ENCODE measurements at places on chromosomes 3 and 15. TPM values are rescaled to one million over a fixed set of nuclear protein-coding genes. Genes with fewer than 3 reads are reported as not detected.

- no peak for DNase-seq
- peaks cover 4% of the 10 kb centered on the region for H3K27me3 ChIP-seq
- H3K4me1 ChIP-seq: no peaks in the 10 kb centered on the region
- H3K4me3 ChIP-seq: no peak overlapping the region
- no peak overlapping the region for H3K27ac ChIP-seq
These were observed 158.2 kb downstream of the CHDH start for GRCh38 chr3:53688066-53688465.

DNA sequence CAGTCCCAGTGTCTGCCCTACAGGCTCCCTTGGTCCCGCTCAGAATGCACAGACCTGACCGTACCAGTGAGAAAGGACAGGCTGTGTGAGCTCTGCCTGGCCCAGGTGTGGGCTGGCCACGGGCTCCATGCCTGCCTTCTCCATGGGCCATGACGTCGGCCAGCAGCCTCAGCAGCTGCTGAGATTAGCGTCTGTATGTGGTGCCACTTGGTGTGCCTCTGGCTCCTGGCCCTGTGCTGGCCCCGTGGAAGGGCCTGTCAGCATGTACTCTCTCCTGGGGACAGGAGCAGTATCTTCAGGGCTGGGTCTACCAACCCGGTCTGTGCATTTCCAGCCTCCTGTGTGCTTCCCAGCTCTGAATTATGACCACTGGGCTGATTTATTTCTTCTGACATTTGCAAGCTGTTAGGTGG, 25.7 kb downstream of the KLF13 start:
- peak overlapping the region; percentile 62 for H3K4me3 ChIP-seq
- H3K27me3 ChIP-seq: no peaks in the 10 kb centered on the region
- peak; percentile 45 for DNase-seq
- H3K36me3 ChIP-seq: peaks cover 69% of the 10 kb centered on the region

DNA sequence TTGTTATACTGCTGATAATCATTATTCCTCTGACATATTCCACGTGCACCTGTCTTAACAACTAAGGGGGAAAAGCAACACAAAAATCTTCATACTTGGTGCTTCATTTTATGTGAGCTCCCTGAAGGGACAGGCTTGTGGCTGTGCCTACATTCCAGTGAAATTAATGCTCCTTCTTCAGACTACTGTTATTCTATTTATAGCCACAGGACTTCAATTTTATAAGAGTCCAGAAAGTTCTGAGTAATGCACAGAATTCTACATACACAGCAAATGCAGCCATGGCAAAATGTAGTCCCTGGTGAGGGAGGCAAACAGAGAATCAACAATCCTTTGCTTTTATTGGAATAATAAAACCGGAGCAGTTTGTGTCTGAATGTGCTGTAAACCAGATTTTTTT, 417.1 kb downstream of the RBMS3 start:
- H3K4me1 ChIP-seq: no peaks in the 10 kb centered on the region
- H3K4me3 ChIP-seq: no peak overlapping the region
- H3K27ac ChIP-seq: no peak overlapping the region
- H3K36me3 ChIP-seq: no peaks in the 10 kb centered on the region
- H3K27me3 ChIP-seq: peaks cover 2% of the 10 kb centered on the region
- DNase-seq: no peak

- no peak overlapping the region for H3K4me3 ChIP-seq
- H3K4me1 ChIP-seq: no peaks in the 10 kb centered on the region
- DNase-seq: no peak
- H3K27me3 ChIP-seq: peaks cover 23% of the 10 kb centered on the region
These were observed 69.0 kb upstream of the THBS1 start for GRCh38 chr15:39511916-39512260.

SLC25A36 gene
- total RNA-seq: 62.3 TPM

- H3K27ac ChIP-seq: peak overlapping the region; percentile 39
- H3K27me3 ChIP-seq: no peaks in the 10 kb centered on the region
- H3K36me3 ChIP-seq: peaks cover 36% of the 10 kb centered on the region
- H3K4me1 ChIP-seq: peaks cover 35% of the 10 kb centered on the region
These were observed 35.6 kb downstream of the PDCD6IP start for GRCh38 chr3:33834096-33834453.

- peaks cover 7% of the 10 kb centered on the region for H3K4me1 ChIP-seq
- no peak overlapping the region for H3K27ac ChIP-seq
- no peaks in the 10 kb centered on the region for H3K36me3 ChIP-seq
- H3K4me3 ChIP-seq: no peak overlapping the region
These were observed 6.3 kb upstream of the RTP4 start for GRCh38 chr3:187361835-187362234.

OR5K2 gene
- not detected for total RNA-seq

GMPS gene
- total RNA-seq: 161 TPM

DNA sequence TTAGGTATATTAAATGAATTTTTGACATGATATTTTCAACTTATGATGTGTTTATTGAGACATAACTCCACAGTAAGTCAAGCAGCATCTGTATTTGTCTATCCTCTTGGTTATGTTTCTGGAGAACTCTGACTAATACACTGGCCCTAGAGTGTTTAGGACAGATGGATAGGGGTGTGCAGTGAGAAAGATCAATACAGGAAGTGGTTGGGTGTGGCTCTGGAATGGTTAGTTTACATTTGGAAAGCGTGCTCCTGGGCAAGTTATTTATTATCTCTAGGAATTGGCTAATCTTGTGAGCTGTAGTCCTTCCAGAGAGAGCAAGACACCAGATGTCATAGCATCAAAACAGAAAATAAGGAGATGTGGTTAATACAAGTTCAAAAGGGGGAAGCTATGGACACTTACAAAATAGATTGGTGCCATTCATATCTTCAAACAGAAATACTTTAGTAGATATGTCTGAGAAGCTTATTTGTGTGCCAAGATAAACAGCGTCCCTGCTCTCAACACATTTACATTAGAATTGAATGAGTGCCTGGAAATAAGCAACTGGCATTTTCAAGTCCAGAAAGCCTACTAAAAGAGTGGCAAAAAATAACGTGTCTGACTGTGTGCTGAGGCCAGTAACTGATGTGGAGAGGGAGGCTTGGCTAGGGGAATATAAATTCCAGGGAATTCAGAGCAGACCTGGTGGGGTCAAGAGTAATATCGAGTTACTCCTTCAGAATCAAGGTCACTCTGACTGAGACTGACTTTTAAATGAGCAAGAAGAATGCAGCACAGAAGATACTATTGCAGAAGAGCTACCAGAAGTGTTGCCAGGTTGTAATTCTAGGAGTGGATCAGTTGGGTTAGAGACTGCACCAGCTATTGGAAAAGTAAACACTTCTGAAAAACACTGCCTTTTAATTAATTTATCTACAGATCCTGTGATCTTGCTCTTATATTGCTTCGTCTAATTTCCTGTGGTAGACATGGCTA, 33.4 kb upstream of the PLAAT1 start:
- no peaks in the 10 kb centered on the region for H3K4me1 ChIP-seq
- H3K27me3 ChIP-seq: peaks cover 1% of the 10 kb centered on the region
- no peak overlapping the region for H3K4me3 ChIP-seq
- no peak overlapping the region for H3K27ac ChIP-seq

PTH1R gene
- not detected for total RNA-seq

- H3K4me3 ChIP-seq: no peak overlapping the region
- no peak for DNase-seq
- peaks cover 3% of the 10 kb centered on the region for H3K4me1 ChIP-seq
- no peaks in the 10 kb centered on the region for H3K36me3 ChIP-seq
- H3K27ac ChIP-seq: no peak overlapping the region
These were observed 3.3 kb downstream of the CRABP1 start for GRCh38 chr15:78343276-78344060.

TRIM42 gene
- not detected for total RNA-seq

AMT gene
- total RNA-seq: 4.1 TPM

GRCh38 chr15:93913871-93914270, 317.5 kb upstream of the MCTP2 start:
- no peak for DNase-seq
- H3K4me1 ChIP-seq: no peaks in the 10 kb centered on the region
- H3K36me3 ChIP-seq: no peaks in the 10 kb centered on the region
- H3K4me3 ChIP-seq: no peak overlapping the region
- H3K27ac ChIP-seq: no peak overlapping the region

SNTN gene
- not detected for total RNA-seq

- no peaks in the 10 kb centered on the region for H3K27me3 ChIP-seq
- H3K4me3 ChIP-seq: no peak overlapping the region
- H3K36me3 ChIP-seq: peaks cover 24% of the 10 kb centered on the region
- peaks cover 4% of the 10 kb centered on the region for H3K4me1 ChIP-seq
- no peak overlapping the region for H3K27ac ChIP-seq
These were observed 453.9 kb downstream of the LPP start for GRCh38 chr3:188607805-188608315.

LMAN1L gene
- total RNA-seq: not detected

GRK7 gene
- not detected for total RNA-seq

DNA sequence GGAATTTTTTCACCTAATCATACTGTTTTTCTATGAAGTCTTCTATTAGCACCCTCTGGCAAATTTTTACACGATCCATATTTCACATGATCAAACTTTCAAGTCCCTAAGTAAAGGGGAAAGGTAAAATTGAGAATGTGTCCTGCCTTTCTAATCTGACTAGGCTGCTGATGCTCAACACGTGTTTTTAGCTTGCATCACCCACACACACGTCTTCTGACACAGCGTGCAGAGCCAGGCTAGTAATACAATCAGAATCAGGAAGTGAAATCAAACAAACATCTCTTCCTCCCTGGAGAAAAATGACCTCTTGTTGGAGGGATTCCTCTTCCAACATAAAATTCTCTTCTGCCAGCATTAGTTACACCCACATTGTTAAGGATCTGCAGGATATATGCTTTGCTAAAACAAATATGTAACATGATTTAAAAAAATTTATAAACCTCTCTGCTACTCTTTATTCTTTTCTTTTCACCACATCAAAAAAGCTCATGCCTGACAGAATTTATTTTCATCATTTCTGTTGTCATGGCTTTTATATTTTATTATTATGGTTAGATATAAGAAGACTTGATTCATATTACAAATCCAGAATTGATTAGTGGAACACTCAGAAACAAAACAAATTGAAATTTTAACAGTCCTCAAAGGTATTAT, 122.4 kb downstream of the RAP2B start:
- peak overlapping the region; percentile 90 for H3K27ac ChIP-seq
- H3K27me3 ChIP-seq: no peaks in the 10 kb centered on the region
- H3K4me1 ChIP-seq: peaks cover 38% of the 10 kb centered on the region
- no peak overlapping the region for H3K4me3 ChIP-seq
- H3K36me3 ChIP-seq: no peaks in the 10 kb centered on the region
- DNase-seq: peak; percentile 70

DNA sequence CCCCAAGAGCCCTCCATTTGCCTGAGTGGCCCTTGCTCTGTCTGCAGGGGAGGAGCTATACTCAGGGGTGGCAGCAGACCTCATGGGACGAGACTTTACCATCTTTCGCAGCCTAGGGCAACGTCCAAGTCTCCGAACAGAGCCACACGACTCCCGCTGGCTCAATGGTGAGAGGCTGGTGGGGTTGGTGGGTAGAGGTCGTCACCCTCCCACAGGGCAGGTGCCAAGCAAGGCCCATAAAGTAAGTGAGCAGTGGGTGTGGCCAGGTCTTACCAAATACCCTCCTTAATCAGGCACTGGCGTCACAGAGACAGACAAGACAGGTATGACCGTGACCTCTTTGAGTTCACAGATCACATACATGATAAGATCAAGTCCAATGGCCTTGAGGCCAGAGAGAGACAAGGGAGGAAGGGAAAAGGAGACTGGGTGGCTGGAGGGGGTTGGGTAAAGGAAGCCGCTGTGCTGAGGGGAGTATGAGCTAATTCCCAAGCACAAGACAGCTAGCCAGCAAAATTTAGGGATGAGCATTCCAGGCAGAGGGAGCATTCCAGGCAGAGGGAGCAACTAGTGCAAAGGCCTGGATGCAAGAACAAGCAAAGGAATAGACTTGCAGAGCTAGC, 2.5 kb downstream of the SEMA3B start:
- H3K27ac ChIP-seq: peak overlapping the region; percentile 55
- peaks cover 25% of the 10 kb centered on the region for H3K4me1 ChIP-seq
- H3K27me3 ChIP-seq: peaks cover 33% of the 10 kb centered on the region
- H3K4me3 ChIP-seq: no peak overlapping the region
- DNase-seq: no peak

GRCh38 chr3:53938645-53939044, 47.0 kb upstream of the SELENOK start:
- H3K4me1 ChIP-seq: no peaks in the 10 kb centered on the region
- H3K36me3 ChIP-seq: no peaks in the 10 kb centered on the region
- H3K4me3 ChIP-seq: no peak overlapping the region
- no peak overlapping the region for H3K27ac ChIP-seq

DNA sequence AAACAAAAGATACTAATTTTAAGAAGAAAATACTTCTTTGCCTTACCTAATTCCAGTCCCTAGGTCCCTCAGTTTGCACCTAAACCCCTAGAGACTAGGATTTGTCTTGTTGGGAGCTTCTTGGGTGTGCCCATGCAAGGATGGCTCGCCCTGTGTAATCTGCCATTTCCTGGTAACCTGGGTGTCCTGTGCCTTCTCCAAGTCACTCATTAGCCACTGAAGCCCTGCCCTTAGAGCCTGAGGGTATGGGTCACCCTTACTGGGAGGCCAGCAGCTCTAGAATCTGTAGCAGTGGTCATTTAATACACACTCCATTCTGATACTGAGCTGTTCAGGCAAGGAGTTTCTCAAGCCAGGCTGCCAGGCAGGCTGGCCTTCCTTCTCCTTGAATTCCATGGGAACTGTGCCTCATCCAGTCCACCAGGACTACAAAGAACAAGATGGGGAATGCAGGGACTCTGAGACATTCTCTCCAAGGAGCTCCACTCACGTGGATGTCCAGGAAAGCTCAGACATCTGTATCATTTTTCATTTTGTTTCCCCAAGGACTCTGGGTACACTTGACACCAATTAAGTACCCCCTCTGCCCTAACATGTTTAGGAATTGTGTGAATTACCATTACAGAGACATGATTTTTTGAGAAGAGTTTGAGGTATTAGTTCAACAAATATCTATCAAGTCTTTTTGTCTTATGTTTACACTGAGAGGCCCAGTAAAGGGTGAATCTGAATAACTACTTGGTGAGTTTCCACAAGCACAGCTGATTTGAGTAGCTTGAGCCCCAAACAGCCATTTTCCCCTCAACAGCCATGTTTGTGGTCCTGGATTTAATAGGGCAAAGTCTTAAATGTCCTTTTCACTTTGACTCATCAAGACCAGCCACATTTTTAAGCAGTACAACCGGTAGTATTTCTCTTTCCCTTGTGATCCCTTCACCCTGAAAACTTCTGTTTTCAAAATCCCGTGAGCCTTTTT, 52.6 kb downstream of the ARNT2 start:
- no peaks in the 10 kb centered on the region for H3K36me3 ChIP-seq
- no peaks in the 10 kb centered on the region for H3K4me1 ChIP-seq
- DNase-seq: no peak
- H3K27ac ChIP-seq: no peak overlapping the region
- H3K27me3 ChIP-seq: peaks cover 5% of the 10 kb centered on the region
- H3K4me3 ChIP-seq: no peak overlapping the region
